Diencephalon (tissue), 1 donor: ENCODE measurements at places on chromosomes 1 and 21. TPM values are rescaled to one million over a fixed set of nuclear protein-coding genes. Genes with fewer than 3 reads are reported as not detected.

Gene SELE
- total RNA-seq = 0.23 TPM

Gene ITLN2
- not detected for total RNA-seq

Gene TRIM58
- total RNA-seq = 8.3 TPM

Gene ETV3L
- 0.23 TPM for total RNA-seq

Gene CCDC181
- total RNA-seq = 15.2 TPM

Gene NPPA
- 0.69 TPM for total RNA-seq
